ENCODE measurements at places on chromosomes 1 and 21.

DNA sequence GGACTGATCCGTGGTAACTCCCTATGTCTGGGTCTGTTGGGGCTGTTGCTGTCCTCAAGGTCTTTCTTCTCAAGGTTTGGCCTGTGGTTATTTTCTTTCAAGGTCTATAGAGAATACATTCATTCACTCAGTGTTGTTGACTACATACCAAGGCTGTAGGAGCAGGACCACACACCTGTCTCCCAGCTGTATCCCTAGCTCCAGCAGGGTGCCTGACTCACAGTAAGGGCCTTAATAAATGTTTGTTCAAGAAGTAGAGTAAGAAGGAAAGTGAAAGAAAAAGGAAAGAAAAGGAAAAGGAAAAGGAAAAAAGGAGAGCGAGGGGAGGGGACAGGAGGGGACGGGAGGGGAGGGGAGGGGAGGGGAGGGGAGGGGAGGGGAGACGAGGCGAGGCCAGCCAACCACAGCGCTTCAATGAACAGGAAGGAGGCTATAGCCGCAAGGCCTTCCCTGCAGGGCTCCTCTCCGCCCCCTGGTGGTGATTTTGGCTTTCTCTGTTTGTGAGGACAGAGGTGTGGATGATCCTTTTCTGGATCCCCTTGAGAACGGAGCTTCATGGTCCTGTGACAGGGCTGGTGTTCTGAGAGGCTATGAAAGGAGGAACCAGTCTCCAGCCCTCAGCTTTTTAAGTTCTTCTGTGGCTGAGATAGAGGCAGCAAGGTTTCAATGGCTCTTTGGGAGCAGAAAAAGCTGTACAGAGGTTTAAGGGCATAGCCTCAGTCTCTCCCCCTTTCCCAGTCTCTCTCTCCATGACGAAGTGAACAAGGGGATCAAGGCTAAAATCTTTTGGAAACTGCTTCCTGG is 30.6 kb upstream of the LCE5A start:
- H3K4me1 ChIP-seq = no peaks in the 10 kb centered on the region
- H3K4me3 ChIP-seq = no peak overlapping the region
- no peak overlapping the region for H3K27ac ChIP-seq
- no peak for DNase-seq
- no peaks in the 10 kb centered on the region for H3K27me3 ChIP-seq
- H3K36me3 ChIP-seq = no peaks in the 10 kb centered on the region

- no peak within 1 kb of the TSS for H3K27ac ChIP-seq
- no peaks in the 10 kb centered on the region for H3K4me1 ChIP-seq
- DNase-seq = no peak
- no peaks in the 10 kb centered on the region for H3K36me3 ChIP-seq
- H3K4me3 ChIP-seq = no peak within 1 kb of the TSS
These were observed at the start of gene PYHIN1 for GRCh38 chr1:158931055-158931737. TSS of gene PYHIN1 (plus strand) at chr1:158931552. CDS start at chr1:158936911, 5,359 bp downstream.

GRCh38 chr1:30675761-30676160 is 47.6 kb downstream of the MATN1 start:
- H3K4me3 ChIP-seq = no peak overlapping the region
- peaks cover 5% of the 10 kb centered on the region for H3K4me1 ChIP-seq
- DNase-seq = no peak
- H3K36me3 ChIP-seq = no peaks in the 10 kb centered on the region
- peak overlapping the region; percentile 43 for H3K27ac ChIP-seq
- peaks cover 11% of the 10 kb centered on the region for H3K27me3 ChIP-seq

- no peaks in the 10 kb centered on the region for H3K4me1 ChIP-seq
- H3K4me3 ChIP-seq = no peak overlapping the region
- DNase-seq = no peak
These were observed 963 bp upstream of the CYP4B1 start for GRCh38 chr1:46797696-46798470.

DNA sequence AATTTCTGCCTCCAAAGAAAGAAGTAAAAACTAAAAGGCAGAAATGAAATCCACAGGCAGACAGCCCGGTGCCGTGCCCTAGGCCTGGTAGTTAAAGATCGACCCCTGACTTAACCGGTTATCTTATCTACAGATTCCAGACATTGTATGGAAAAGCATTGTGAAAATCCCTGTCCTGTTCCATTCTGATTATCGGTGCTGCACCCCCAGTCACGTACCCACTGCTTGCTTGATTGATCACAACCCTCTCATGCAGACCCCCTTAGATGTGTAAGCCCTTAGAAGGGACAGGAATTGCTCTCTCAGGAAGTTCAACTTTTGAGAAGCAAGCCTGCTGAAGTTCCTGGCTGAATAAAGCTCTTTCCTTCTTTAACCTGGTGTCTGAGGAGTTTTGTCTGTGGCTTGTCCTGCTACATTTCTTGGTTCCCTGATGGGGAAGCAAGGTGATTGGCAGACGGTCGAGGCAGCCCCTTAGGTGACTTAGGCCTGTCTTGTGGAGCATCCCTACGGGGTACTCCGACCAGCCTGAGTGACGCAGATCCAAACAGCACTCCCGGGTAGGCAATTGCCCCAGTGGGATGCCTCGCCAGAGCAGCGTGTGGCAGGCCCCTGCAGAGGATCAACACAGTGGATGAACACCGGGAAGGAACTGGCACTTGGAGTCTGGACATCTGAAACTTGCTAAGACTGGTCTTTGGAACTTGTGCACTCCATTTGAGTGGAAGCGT is 111.2 kb upstream of the PPM1J start:
- H3K36me3 ChIP-seq = no peaks in the 10 kb centered on the region
- no peak overlapping the region for H3K27ac ChIP-seq
- no peak overlapping the region for H3K4me3 ChIP-seq
- H3K4me1 ChIP-seq = no peaks in the 10 kb centered on the region
- H3K27me3 ChIP-seq = peaks cover 2% of the 10 kb centered on the region
